Upper lobe of right lung (tissue), 1 donor: ENCODE measurements at places on chromosomes 1 and 21. TPM values are rescaled to one million over a fixed set of nuclear protein-coding genes. Genes with fewer than 3 reads are reported as not detected.

DNA sequence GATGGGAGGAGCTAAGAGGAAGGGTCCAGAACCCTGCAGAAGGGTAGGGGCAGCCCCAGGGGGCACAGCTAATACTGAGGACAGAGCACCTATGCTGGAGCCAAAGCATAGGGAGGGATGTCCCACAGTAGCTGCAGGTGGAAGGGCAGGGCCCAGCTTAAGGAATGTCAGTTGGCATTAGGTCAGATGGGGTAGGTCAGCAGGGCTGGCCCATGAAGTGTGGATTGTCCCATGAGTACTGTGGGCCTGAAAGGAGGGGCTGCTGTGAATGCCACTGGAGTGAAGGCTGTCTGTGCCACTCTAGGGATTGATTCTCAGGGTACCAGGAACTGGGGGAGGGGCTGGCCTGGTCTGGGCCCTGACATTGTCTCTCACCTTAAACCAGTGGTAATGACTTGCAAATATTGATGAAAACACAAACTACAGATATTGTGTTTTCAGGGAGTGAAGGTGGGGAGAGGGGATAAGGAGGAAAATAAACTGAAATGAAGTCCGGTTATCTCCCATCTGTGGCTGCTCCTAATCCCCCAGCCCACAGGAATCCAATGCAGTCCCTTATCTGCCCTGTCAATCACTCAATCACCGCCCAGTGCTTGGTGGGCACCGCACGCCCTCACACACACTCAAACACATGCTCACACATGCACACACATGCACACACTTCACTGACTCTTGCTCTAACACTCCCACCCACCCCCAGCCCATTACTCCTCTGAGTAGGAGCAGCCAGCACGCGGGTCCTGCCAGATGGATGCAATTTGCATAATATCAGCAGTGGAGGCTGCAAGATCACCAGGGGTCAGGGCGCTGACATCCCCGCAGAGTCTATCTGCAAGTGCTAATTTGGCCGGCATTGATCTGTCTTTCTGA, 27.8 kb downstream of the DMAP1 start:
- no peak overlapping the region for H3K4me3 ChIP-seq
- peaks cover 8% of the 10 kb centered on the region for H3K36me3 ChIP-seq
- no peaks in the 10 kb centered on the region for H3K27me3 ChIP-seq
- H3K27ac ChIP-seq = peak overlapping the region; percentile 74

GRCh38 chr1:119471566-119471965, 35.4 kb upstream of the HSD3B1 start:
- H3K27me3 ChIP-seq = no peaks in the 10 kb centered on the region

DNA sequence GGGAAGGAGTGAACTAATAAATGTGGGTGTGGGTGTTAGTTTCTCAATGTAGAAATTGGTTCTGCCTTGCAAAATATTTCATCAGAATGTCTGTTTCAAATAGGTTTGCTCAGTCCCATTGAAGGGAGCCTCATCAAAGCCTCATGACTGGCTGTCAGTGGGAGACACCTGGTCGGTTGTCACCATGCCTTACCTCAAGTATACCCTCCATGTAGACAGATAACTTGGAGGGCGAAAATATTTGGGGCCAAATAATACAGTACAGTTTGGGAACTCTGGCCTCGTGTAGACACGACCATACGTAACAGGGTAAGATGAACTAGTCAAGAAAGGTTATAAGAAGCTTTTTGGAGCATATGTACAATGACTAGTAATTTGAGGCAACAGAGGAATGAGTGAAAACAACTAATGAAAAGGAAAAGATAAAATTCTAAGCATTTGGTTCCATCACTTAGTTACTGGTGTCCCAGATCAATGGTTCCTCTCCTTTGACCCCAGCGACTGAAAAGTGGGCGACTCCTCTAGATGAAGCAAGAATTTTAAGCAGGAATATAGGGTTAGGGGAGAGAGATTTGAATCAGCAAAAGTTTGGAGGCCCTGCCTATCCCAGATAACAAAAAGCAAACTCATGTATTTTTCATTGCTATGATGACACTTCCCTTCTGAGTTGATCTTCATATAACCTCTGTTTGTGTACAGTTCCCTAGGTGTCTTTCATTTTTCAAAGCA, 163.9 kb downstream of the LRRC40 start:
- no peak overlapping the region for H3K4me3 ChIP-seq
- no peak overlapping the region for H3K27ac ChIP-seq
- H3K4me1 ChIP-seq = no peaks in the 10 kb centered on the region
- no peaks in the 10 kb centered on the region for H3K36me3 ChIP-seq

DNA sequence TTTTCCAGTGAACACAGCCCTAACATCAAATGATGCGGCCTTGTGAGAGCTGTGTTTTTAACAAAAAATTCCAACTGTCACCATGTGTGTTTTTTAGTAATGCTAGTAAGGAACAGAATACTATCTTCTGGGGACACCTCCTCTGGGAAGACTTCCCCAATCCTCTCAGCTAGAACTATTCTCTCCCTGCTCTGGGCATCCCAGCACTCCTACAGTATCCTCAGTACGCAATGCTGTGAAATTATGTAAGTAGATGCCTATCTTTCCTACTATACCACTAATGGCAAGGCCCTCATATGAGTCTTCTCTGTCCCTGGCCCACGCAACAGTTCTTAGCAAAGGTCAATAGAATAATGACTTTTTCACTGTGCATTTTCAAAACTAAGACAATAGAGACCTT, 19.5 kb upstream of the TTC39A start:
- H3K4me3 ChIP-seq = no peak overlapping the region
- no peak for DNase-seq
- peaks cover 5% of the 10 kb centered on the region for H3K27me3 ChIP-seq

DNA sequence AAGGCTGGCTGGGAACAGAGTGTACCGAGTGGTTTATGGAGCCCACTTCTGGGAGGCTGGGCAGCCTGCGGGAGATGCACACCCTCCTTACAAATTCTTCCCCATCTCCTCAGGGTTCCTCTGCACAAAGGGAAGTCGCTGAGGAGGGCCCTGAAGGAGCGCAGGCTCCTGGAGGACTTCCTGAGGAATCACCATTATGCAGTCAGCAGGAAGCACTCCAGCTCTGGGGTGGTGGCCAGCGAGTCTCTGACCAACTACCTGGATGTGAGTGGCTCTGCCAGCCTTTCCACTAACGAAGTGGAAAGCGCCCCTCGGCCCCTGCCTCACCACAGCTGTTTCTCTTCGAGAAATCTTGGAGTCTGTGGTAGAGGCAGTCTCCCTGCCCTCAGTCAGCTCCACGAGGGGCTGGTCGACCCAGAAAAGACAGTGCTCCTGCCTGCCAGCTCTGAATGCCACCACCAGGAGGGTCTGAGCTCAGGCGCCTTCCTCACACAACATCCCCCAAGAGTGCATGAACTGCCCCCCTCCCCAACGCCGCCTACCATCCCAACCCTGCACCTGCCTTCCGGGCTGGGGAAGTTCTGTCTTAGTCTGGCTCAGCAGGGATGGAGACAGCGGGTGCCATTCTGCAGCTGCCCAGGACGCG, 31.8 kb downstream of the PROK1 start:
- H3K36me3 ChIP-seq = no peaks in the 10 kb centered on the region
- no peaks in the 10 kb centered on the region for H3K27me3 ChIP-seq
- peak; percentile 81 for DNase-seq
- H3K4me3 ChIP-seq = no peak overlapping the region
- peaks cover 18% of the 10 kb centered on the region for H3K4me1 ChIP-seq

DNA sequence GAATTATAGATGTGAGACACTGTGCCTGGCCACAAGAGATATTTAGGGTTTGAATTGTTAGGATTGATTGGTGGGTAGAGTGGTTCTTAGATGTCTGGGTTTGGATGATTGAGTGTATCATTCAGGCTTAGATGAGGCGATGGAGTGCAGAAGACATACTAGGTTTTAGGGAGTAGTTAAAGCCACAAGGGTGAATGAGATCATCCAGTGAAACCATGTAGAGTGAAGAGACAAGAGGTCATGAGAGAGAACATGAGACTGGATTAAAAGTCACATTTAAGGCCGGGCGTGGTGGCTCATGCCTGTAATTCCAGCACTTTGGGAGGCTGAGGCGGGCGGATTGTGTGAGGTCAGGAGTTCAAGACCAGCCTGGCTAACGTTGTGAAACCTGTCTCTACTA, 37.2 kb downstream of the ZFYVE9 start:
- H3K27ac ChIP-seq = no peak overlapping the region
- H3K36me3 ChIP-seq = no peaks in the 10 kb centered on the region
- no peak overlapping the region for H3K4me3 ChIP-seq
- DNase-seq = no peak
- H3K4me1 ChIP-seq = no peaks in the 10 kb centered on the region
- H3K27me3 ChIP-seq = no peaks in the 10 kb centered on the region

DNA sequence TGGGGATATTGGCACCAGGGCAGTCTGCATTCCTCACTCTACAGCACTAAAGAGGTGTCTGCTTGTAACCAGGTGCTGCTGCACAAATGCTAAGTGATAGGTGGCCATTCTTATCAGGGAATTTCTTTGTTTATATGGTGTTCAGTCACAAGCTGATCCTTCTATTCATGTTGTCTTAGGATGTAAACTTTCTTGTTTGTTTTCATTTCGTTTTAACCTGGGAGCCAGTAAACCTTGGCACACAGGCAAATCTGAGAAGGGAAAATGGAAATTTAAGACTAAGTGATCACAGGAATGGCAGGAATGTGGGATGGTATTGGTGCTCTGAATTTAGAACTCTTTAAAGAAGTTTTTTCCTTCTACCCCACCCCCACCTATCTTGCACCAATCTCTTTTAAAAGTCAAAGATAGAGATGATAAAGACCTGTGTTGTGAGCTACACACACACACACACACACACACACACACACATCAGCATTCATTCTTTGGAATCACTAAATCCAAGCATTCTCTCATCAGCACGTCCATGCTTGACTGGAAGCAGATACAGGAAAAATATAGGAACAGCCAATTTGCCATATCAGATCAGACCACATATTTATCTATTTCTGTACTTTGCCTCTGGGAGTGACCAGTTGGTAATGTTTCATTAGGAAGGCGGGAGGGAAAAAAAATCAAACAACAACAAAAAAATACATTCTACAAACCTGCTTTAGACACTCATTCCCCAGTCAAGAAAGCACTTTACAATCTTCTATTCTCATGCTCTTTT, 451.4 kb upstream of the ADGRL2 start:
- no peaks in the 10 kb centered on the region for H3K27me3 ChIP-seq
- DNase-seq = no peak
- no peaks in the 10 kb centered on the region for H3K36me3 ChIP-seq

GRCh38 chr1:54987919-54988705, 7.7 kb downstream of the TMEM61 start:
- DNase-seq = no peak
- H3K27me3 ChIP-seq = no peaks in the 10 kb centered on the region
- no peaks in the 10 kb centered on the region for H3K4me1 ChIP-seq

DNA sequence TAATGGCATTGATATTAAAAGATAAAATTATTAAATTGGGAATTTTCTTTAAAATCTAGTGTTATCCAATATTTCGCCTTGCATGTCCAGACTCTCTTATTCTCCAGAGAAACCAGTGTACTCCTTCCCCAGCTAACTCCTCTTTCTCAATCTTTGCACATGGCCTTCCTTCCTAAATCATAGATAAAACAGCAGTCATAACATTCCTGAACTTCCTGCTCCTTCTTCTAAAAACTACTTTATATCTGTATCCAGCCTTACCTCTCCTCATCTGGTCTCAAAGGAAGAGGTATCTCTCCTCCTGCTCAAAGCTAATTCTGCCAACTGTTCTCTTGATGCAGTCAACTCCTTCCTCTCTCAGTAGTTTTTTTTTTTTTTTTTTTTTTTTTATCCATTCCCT, 39.5 kb upstream of the NEK7 start:
- H3K27ac ChIP-seq = no peak overlapping the region
- H3K4me3 ChIP-seq = no peak overlapping the region
- DNase-seq = no peak
- no peaks in the 10 kb centered on the region for H3K4me1 ChIP-seq

- DNase-seq = no peak
- H3K36me3 ChIP-seq = no peaks in the 10 kb centered on the region
- H3K4me3 ChIP-seq = no peak overlapping the region
These were observed 60.9 kb upstream of the S1PR1 start for GRCh38 chr1:101175886-101176285.

- peaks cover 12% of the 10 kb centered on the region for H3K4me1 ChIP-seq
- H3K27me3 ChIP-seq = no peaks in the 10 kb centered on the region
- H3K4me3 ChIP-seq = no peak overlapping the region
- no peak for DNase-seq
- H3K36me3 ChIP-seq = no peaks in the 10 kb centered on the region
These were observed 2.6 kb downstream of the CHD1L start for GRCh38 chr1:147245129-147245528.

GRCh38 chr1:152964536-152964935, 5.9 kb upstream of the SPRR4 start:
- H3K4me1 ChIP-seq = no peaks in the 10 kb centered on the region
- no peaks in the 10 kb centered on the region for H3K27me3 ChIP-seq
- no peak overlapping the region for H3K4me3 ChIP-seq
- H3K27ac ChIP-seq = no peak overlapping the region

DNA sequence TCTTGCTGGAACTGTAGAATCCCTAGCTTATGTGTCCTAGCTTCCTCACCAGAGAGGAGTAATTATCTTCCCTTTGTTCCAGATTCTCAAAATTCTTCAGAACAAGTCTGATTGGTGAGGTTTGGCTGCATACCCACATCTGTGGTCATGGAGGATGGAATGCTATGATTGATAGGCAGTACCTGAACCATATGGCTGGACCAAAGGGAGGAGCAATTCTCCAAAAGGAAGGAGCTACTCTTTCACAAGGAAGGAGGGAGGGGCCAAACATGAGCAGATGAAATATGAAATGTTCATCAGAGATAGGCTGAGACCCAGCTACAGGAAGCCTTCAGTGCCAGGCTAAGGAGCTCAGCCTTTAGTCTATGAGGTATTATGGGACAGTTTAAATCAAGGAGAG, 5.0 kb upstream of the RNF19B start:
- no peak overlapping the region for H3K4me3 ChIP-seq
- peaks cover 7% of the 10 kb centered on the region for H3K4me1 ChIP-seq
- no peaks in the 10 kb centered on the region for H3K27me3 ChIP-seq
- H3K36me3 ChIP-seq = no peaks in the 10 kb centered on the region
- DNase-seq = no peak
- no peak overlapping the region for H3K27ac ChIP-seq

DNA sequence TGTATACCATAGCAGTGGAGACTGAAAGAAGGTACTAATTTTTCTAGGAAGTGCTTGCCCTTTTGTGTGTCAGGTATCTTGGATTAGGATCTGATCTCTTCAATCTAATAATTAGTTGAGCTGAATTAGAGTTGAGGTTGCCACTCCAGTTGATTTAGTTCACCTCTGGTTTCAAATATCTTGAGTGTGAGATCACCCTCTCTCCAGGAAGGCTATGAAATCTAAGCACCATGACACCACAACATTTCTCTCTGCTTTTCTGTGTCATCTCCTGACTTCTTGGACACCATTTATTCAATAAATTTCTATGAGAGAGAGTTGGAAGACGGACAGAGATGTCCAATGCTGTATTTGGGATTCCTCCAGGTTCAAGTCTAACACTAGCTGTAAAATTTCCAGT, 212.8 kb downstream of the DYRK1A start:
- no peak overlapping the region for H3K4me3 ChIP-seq
- peaks cover 3% of the 10 kb centered on the region for H3K4me1 ChIP-seq
- no peaks in the 10 kb centered on the region for H3K27me3 ChIP-seq
- H3K27ac ChIP-seq = no peak overlapping the region

C1QC gene
- total RNA-seq = 353 TPM

CYYR1 gene
- 51.3 TPM for total RNA-seq

AGMAT gene
- not detected for total RNA-seq

PROX1 gene
- total RNA-seq = 14.1 TPM

LCE3D gene
- total RNA-seq = not detected

HES3 gene
- total RNA-seq = not detected

IL19 gene
- not detected for total RNA-seq
